ENCODE measurements at places on chromosomes 11 and 22.

DNA sequence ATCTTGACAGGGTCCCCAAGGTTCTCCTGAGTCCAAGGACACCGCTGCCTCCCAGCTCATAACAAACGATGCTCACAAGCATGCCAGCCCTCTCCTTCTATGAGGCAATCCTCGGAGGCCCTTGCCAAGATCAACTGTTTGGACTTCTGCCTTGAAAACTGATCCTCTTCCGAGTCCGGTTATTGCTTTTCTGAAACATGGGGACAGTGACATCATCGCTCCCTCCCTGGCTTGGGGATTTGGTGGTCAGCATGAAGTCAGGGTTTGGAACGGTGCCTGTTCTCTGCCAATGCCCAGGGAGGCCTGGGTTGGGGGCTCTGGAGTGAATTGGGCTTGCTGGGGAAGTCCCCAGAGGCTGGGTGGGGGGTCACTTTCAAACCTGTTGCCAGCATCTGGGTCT, 149.3 kb downstream of the FBXO7 start:
- no peak for DNase-seq

- no peak for DNase-seq
These were observed 130.9 kb downstream of the KIF18A start for GRCh38 chr11:27977031-27977430.

- DNase-seq, result no peak
These were observed 1281.8 kb upstream of the TENM4 start for GRCh38 chr11:80722629-80723028.

GRCh38 chr11:19380375-19380774, 139.6 kb upstream of the E2F8 start:
- DNase-seq, result no peak

DNA sequence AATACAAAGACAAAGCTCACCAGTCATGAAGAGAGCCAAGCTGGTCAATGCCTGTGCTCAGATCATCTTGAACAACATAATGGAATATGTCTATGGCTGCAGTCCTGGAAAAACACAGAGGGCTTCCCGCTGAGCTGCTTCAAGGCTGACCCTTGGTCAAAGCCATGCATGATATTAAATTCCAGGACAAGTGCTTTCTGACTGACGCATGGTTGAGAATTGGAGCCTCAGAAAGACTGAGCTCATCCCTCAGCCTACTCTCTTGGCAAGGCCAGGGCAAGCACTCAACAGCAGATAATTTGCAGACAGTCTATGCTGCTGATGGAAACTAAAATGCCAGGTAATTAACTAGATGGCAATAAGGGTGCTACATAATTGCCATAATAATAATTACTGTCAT, 89.2 kb downstream of the GALNT18 start:
- DNase-seq, result no peak

DNA sequence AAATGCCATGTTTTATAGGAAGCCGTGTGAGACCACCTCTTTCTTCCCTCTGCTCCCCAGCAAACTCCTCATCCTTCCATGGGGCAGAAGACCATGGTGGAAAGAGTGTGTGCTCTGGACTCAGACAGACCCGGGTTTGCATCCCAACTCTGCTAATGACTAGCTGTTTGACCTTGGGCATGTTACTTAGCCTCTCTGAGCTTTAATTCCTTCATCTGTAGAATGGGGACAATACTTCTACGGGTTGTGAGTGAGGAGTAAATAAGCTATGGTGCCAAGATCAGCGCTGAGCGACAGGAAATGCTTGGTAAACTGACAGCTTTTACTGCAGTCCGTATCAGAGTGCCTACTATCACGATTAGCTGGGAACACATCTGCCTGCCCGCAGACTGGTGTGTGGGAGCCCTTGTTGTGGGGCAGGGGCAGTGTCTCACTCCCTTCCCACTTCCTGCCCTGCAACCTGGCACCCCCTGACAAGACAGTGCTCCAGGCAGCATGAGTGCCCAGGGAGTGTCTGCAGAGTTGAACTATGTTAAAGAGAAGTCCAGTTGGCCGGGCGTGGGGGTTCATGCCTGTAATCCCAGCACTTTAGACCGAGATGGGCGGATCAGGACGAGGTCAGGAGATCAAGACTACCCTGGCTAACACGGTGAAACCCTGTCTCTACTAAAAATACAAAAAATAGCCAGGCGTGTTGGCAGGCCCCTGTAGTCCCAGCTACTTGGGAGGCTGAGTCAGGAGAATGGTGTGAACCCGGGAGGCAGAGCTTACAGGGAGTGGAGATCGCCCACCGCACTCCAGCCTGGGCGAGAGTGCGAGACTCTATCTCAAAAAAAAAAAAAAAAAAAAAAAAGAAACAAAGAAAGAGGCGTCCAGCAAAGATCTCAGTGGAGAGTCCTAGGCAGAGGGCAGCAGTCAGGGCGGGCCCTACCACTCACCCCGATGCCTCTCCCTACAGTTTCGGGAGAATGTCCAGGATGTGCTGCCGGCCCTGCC, 2.2 kb downstream of the SEC14L2 start:
- DNase-seq, result no peak

DNA sequence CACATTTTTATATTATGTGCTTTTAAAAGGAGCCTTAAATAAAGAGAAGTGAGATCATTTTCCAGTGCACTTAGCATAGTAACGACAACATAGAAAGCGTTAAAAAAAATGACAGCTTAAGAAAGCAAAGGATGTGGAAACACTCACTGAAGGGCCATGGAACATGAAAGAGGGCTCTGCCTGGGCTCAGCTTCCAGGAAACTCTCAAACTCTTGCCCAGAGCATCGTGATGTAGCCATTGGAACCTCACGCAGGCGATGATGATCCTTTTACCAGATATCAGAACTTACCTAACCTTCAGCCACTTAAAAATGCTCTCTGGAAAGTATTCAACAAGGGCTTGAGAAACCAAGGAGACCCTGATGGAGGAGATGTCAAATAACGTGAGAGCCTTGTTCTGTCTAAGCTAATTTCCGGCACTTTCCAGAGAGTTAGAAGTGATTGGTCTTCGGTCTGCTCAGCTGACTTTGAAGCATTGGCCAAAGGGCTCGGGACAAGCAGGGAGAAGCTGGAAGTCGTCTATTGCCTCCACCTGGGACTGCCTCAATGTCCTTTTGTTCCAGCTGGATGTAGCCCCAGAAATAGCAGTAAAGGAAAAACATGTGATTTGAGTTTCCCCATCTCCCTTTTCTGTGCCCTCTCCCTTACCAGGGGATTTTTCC, 21.5 kb upstream of the ETS1 start:
- no peak for DNase-seq

GRCh38 chr11:1843098-1843473, 4.3 kb downstream of the TNNI2 start:
- DNase-seq, result no peak

DNA sequence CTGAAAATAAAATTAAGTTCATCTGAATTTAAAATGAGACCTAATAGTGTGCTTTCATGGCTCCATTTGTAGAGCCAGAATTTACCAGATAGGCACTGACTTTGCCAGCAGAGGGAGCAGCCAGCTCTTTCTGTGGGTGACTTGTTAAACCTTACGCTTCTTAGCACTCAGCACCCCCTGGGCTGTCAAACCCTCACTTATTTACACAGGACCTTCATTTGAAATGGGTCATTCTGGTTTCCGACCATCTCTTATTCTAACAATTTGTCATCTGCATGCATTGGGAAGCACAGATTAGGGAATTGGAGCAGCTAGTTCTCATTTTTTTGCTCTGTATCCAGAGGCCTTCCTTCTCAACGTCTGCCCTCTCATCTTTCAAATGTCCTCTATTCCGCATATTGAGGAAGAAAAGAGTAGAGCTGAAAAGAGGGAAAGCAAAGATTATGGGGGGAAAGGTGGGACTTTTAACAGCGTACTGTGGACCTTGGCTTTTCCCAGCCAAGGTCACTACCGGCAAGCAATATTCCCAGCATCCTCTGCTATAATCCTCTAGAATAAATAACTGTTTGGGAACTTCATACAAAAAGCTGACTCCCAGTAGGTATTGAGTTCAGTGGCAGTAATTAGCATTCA, 3.1 kb downstream of the ASRGL1 start:
- DNase-seq, result peak; percentile 89

DNA sequence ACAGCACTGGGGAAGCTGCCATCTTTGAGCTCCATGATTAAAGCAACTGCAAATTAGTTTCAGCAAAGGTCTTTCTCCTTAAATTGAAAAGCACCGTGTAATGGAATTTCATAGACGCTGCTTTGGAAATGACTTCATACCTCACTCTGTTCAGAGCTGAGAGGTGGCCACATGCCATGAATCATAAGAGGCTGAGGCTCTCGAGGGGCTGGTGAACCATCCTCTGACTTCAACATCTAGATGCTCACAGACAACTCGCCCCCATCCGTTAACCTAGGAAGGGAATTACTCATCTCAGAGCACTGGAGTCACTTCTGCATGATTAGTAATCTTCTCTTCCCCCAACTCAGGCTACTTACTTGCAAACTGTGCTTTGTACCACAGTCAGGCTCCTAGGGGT, 122.3 kb downstream of the RCN1 start:
- no peak for DNase-seq

GRCh38 chr11:128324531-128325141, 262.7 kb downstream of the ETS1 start:
- DNase-seq, result no peak

- no peak for DNase-seq
These were observed 126.3 kb downstream of the RRAS2 start for GRCh38 chr11:14232652-14233051.

- DNase-seq, result no peak
These were observed 29.5 kb upstream of the ANO5 start for GRCh38 chr11:22163394-22163797.

DNA sequence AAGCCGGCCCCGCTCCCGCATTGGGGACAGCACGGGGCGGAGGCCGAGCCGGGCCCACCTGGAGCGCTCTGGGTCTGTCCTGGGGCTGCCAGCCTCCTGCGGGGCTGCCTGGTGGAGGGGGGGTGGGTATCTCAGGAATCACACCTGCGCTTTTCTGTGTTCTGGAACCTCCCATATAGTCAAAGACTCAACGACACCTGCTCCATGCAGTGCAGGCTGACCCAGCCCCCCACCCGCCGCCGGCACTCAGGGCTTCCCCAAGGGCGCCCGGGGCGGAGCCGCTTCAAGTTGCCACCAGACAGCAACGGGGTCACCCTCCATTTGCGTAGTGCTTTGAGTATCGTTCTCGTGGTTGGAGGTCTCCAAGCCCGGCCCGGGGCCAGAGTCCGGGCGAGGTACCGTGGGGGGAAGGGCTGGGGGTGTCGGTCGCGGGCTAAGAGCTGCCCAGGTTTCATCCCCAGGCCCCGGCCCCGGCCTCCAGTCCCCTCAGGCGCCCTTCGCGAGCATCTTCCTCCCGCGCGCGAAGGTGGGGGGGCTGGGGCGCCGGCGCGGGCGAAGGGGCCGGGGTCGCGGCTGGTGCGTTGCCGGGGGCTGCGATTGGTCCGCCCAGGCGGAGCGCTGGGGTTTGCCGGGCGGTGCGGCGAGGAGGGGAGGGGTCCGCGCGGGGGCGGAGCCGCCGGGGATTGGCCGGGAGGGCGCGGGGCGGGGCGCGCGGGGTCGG, 6.6 kb downstream of the TSPAN4 start:
- DNase-seq, result no peak

DNA sequence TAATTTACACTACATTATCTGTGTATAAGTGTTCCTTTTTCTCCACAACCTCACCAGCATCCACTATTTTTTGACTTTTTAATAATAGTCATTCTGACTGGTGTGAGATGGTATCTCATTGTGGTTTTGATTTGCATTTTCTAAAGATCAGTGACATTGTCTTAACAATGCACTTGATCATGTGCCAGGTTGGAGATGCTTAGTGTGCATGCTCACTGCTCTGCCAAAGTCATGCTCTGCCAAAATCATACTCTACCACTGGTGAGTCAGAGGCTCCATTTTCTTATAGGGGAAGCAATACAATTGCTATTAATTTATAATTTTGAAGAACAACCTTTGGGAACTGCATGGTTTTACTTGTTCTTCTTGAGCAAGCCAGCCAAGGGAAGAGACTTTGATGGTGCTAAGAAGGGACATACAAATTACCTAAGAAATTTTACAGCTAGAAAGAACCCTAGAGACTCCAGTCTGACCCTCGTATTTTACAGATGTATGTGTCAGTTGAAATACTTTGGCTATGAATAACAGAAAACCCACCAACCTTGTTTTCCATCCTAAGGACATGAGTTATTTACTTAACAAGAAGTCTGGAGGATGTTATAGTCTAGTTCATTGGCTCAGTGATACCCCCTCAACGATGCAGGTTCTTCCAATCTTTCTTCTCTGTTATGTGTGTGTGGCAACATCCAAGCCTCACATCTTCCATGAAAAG, 368.9 kb downstream of the DDX10 start:
- DNase-seq, result no peak

GRCh38 chr11:130301002-130301401, 13.7 kb downstream of the ZBTB44 start:
- no peak for DNase-seq

GRCh38 chr11:15493921-15494620, 379.3 kb downstream of the INSC start:
- no peak for DNase-seq

GRCh38 chr22:46984751-46985506, 222.5 kb downstream of the TBC1D22A start:
- DNase-seq, result no peak

DNA sequence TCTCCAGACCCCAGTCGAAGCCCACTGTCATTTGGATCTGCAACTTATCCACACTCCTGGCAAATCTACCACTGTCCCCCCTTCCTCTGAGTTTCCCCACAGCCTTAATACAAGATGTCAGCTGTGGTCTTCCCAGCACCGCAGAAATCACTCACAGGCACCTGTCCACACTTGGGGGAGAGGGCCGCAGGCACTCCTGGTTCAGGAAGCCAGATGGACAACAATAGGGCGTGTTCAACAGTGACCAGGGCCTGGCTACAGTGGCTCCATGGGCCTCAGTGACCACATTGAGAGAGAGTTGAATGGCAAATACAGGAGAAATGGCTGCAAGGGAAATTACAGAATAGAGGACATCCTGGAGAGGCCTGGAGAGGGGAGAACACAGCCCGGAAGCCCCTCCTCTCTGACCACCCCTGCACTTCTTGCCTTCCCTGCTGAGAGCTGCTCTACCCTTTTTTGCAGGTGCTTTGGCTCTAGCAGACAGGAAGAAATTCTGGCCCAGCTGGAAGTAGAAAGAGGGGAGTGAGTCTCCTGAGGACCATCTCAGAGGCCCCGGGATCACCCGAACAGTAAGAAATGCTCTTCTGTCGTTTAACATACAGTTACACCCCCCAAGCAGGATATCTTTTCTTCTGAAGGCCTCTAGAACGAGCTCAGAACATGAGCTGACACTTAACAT, 164.6 kb downstream of the FEZ1 start:
- no peak for DNase-seq

- no peak for DNase-seq
These were observed 785.4 kb upstream of the API5 start for GRCh38 chr11:42526426-42526825.
